ENCODE measurements at places on chromosomes 16 and 17.
A peak's percentile ranks its signal among the peaks of the same experiment; 100 is the strongest.

GRCh38 chr17:48378708-48379392, 51.2 kb downstream of the SKAP1 start:
- no peak for DNase-seq

DNA sequence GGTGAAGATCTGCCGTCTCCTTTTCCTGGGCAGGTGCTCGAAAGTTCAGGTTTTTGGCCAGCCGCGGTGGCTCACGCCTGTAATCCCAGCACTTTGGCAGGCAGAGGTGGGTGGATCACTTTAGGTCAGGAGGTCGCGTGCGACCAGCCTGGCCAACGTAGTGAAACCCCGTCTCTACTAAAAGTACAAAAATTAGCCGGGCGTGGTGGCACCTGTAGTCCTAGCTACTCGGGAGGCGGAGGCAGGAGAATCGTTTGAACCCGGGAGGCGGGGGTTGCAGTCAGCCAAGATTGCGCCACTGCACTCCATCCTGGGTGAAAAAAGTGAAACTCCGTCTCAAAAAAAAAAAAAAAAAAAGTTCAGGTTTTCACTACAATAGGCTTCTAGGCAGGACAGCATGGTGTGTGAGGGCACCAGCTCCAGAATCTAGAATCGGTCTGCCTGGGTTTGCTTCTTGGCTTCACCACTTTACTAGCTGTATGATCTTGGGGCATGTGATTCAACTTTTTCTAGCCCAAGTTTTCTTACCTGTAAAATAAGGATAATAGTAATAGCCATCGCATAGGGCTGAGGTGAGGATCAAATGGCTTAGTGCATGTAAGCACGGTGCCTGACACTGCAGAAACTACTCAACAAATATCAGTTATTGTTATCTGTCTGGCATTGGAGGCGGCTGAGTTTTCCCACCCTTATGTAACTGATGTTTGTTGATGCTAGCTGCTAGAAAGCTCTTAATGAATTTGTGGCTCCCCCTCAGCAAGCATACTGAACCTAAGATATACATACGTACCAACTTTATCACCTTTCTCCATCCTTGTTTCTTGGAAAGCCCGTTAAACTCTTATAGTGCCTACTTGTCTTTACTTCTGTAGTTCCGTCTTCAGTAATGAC, 1.3 kb downstream of the PSMD12 start:
- no peak for DNase-seq

GRCh38 chr16:11605891-11606290, 19.2 kb upstream of the LITAF start:
- no peak for DNase-seq

DNA sequence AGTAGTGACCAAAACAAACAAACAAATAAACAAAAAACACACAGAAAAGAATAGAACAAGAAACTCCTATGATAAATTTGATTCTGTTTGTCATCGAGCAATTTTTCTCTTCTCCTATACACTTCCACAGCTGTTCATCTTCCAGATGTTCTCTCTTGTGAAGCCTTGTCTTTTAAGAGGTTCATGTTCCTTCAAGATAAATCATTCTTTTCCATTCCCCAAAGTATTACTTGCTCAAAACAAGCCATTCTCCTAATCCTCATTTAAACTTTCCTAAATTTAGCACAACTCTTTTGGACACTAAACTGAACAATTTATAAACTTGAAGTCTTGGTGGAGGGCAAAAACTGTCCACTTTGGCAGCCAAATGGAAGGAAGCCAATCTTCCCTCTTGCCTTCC, 103.3 kb downstream of the ABCA8 start:
- DNase-seq: no peak

GRCh38 chr17:47693731-47694580, at the start of gene TBKBP1:
TBKBP1 (plus strand) TSS chr17:47694161; CDS start chr17:47696113, 1,952 bp downstream.
- DNase-seq: peak; percentile 68

- no peak for DNase-seq
Measured at GRCh38 chr17:74569020-74570003, 2.0 kb upstream of the CD300H start.

DNA sequence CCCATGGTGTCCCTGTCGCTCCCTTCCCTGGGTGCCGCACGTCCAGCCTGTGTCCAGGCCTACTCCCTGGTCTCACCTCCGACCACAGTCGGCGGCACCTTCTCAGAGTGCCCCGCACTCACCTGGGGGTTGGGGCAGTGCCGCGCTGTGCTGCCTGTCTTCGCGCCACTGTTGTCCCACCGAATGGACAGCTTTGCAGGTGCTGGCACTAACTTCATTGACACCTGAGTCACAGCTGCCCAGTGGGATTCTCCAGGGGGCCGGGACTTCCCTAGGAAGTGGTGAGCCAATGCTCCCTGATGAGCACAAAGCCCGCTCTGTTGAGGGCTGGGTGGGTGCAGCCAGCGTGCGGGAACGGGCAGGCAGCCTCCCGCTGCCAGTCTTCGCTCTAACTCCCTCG, 24.3 kb upstream of the DBNDD1 start:
- no peak for DNase-seq

GRCh38 chr17:31452561-31453110, 61.2 kb downstream of the RAB11FIP4 start:
- no peak for DNase-seq

- DNase-seq: no peak
Measured at GRCh38 chr17:65586899-65587298, 25.5 kb upstream of the AXIN2 start.

DNA sequence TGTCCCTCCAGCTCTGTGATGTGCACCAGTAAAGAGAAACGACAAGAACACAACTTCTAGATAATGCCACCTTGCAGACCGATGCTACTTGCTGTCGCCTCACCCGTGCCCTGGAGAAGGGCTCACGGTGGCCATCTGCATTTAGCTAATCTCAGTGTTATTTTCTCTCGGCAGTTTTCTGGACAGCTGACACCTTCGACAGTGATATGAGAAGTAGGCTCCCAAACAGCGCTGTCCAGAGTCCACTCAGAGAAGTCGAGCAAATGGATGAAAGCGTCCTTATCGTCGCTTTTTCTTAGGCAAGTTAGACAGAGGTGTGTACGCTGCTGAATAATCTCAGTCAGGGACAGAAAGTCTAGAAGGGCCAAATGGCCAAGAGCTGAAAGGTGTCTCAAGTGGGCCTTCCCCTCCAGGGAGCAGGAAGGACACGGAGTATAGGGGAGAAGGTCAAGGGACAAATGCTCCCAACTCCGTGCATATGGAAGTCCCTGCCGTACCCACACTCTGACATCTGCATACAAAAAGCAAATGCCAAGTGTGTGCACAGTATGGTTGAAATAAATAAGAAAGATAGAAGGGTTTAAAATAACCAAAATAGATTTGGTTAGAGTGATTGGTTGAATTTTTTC, 42.4 kb upstream of the MYOCD start:
- no peak for DNase-seq

- peak; percentile 8 for DNase-seq
Measured at GRCh38 chr17:17782523-17783115, 54.2 kb downstream of the SREBF1 start.

GRCh38 chr17:57154921-57155320, 69.9 kb downstream of the AKAP1 start:
- no peak for DNase-seq

DNA sequence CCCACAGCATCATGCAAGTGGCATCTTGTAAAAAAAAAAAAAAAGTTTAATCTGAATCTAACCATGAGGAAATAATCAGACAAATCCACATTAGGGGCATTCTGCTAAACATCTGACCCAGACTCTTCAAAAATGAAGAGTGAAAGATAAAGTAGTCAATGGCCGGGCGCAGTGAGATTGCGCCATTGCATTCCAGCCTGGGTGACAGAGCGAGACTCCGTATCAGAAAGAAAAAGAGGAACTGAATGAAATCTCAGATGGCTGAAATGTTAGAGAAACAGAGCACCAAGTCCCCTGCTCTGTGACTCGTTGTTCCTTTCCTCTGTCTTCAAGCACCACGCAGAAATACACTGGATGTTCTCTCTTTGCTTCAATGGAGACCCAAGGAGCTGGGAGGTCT, 12.7 kb upstream of the RNF135 start:
- no peak for DNase-seq

DNA sequence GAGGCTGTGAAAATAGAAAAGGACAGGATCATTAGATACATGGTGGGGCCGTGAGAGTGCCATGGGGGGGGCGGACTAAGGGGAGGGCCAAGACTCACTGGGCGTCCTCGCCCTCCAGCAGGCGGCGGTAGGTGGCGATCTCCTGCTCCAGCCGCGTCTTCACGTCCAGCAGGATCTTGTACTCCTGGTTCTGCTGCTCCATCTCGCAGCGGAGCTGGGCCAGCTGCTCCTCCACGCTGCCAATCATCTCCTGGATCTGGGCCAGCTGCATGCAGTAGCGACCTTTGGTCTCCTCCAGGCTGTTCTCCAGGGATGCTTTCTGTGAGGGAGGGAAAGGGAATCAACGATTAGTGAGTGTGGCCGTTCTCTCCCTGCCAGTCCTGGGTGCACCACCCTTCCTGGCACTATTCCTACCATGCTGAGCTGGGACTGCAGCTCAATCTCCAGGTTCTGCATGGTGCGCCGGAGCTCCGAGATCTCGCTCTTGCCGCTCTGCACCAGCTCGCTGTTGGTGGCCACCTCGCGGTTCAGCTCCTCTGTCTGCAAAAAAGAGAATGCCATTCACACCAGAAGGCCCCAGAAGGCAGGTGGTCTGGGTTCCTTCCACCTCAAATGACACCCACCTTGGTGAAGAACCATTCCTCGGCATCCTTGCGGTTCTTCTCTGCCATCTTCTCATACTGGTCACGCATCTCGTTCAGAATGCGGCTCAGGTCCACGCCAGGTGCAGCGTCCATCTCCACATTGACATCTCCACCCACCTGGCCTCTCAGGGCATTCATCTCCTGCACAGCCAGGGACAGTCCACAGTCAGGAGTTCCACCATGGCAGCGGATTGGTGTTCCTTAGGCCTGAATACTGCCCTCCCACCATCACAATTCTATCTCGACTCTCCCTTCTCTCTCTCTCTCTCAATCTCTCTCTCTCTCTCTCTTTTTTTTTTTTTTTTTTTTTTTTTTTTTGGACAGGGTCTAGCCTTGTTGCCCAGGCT, 3.3 kb downstream of the KRT14 start:
- DNase-seq: no peak

All from stimulated activated CD4-positive, alpha-beta T cell treated with anti-CD3 and anti-CD28 coated beads, Interleukin-12 subunit alpha, Interleukin-12 subunit beta, amount 100 ng/mL, for 4 hours (primary cell).